ENCODE measurements at places on chromosomes 3 and 15. TPM values are rescaled to one million over a fixed set of nuclear protein-coding genes. Genes with fewer than 3 reads are reported as not detected.

THPO gene
- total RNA-seq: not detected

OR5K2 gene
- not detected for total RNA-seq

ARGFX gene
- total RNA-seq: not detected

NEK10 gene
- 0.56 TPM for total RNA-seq

AADACL2 gene
- total RNA-seq: not detected

AGBL1 gene
- not detected for total RNA-seq

ZNF501 gene
- total RNA-seq: 3.6 TPM

KIF15 gene
- 73.5 TPM for total RNA-seq

STAG1 gene
- 40.9 TPM for total RNA-seq

REC114 gene
- not detected for total RNA-seq

MOBP gene
- not detected for total RNA-seq

SLC12A8 gene
- total RNA-seq: 0.37 TPM

TRH gene
- total RNA-seq: not detected

FAM81A gene
- total RNA-seq: 0.73 TPM

ECE2 gene
- not detected for total RNA-seq

IGSF11 gene
- total RNA-seq: 2.0 TPM

STX19 gene
- not detected for total RNA-seq

TOMM70 gene
- total RNA-seq: 43.6 TPM

VEPH1 gene
- not detected for total RNA-seq
